ENCODE measurements at places on chromosomes 1 and 21. TPM values are rescaled to one million over a fixed set of nuclear protein-coding genes. Genes with fewer than 3 reads are reported as not detected.

- no peak for DNase-seq
Observed at GRCh38 chr1:40799351-40799867, 15.8 kb downstream of the KCNQ4 start.

DNA sequence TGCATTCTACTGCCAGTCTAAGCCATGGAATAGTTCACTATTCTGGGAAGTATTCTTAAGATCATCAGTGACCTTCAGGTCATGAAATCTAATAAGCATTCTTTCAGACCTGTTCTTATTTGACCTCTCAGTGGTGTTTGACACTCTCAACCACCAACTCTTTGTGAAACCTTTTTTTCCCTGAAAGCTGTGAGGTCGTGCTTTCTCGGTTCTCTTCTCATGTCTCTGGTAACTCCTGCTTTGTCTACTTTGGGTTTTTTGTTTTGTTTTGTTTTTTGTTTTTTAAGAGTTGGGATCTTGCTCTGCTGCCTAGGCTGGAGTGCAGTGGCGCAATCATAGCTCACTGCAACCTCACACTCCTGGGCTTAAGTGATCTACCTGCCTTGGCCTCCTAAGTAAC is 56.3 kb downstream of the POU2F1 start:
- DNase-seq: no peak

DNA sequence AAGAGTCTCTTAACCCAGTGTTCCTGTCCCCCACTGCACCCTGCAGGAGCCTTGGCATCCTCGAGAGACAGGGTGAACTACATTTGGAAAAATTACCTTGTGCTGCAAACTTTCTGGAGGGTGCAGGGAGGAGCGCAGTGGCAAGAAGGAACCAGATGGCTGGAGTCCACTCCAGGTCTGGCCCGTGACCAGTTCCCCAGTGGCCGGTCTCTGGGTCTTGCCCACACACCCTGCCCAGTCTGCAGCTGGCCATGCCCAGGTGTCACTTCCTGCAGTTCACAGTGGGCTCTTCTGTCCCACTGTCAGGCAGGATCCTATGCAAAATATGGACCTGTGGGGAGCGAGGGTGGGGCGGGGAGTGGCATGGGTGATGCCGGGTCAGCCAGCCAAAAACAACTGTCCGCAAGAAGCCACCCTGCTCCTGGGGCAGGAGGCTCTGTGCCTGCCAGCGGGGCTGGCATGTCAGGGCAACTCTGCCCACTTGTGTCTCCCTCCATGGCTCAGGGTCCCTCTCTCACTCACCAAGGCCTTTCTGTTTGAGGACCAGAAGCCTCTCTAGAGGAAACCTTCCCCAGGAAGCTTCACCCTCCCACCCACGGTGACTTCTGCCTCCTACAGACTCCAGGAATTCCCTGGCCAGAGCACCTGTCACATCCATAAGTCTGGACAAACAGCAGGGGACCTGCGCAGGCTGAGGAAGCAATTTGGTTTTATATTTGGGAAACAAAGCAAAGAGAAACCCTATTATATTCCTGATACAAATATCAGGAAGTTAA is 55.6 kb downstream of the KIF21B start:
- DNase-seq: no peak

- no peak for DNase-seq
Observed at GRCh38 chr1:166114419-166114818, 52.4 kb downstream of the FAM78B start.

DNA sequence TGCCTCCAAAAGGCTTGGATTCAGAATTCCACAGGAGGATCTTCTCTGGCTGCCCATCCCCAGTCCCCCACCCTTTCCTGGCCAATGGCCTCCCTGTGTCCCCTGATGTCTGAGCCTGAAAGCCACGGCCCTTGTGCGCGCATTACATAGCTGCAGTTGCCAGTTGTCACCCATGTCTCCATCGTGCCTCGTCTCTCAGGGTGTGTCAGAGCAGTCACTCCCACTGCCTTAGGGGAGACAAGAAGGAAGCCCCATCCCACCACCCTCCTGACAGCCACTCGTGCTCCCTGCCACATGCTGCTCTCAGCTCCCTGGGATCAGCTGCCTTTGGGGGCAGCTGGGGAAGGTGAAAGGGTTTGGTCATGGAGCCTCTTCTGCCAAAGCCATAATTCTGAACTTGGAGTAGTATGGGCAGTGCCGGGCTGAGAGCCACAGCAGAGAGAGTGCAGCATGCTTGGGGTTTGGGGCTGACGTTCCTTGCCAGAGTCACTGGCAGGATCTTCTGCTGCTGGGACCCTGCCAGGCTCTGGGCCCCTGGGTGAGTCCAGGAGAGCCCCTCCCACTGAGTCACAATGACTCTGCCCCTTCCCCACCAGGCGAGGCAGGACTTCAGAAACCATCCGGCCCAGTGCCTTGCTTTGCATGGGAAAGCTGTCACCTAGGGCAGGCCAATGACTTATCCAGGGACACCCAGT is 285.9 kb upstream of the VAMP3 start:
- DNase-seq: no peak

DNA sequence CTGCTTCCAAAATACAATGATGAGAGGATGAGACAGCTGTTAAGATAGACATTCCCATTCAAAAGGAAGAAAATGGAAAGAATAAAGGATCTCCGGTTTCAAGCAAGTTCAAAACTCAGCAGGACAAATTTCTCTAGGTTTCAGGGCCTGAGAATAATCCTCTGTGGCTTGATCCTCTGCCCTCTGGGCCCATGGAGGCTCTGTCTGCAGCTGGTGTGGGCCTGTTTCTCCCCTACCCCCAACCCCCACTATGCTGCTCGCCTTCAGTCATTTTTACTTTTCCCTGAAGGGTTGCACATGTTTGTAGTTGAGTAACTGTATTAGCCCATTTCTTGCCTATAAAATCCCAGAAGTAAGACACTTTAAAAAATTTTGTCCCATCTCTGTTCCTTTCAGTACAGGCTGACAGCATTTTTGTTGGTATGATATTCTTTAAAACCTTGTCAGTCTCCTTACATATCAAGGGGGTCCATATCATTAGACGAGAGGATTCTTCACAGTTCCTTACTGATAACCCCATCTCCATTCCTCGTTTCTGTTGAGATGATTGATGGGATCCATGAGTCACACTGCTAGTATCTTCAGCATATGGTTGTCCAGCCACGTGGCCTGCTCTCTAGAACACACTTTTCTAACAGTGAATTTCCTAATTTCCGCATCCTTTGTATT is 10.5 kb downstream of the ZMYM4 start:
- no peak for DNase-seq

GRCh38 chr1:116147972-116148371 is 36.8 kb downstream of the MAB21L3 start:
- DNase-seq: no peak

Gene ERG
- 36.7 TPM for total RNA-seq

Gene PTPN22
- total RNA-seq: 12.2 TPM

Gene TBX15
- total RNA-seq: 0.64 TPM

Gene FCRL5
- 0.93 TPM for total RNA-seq

Gene ASPM
- 0.46 TPM for total RNA-seq

Gene IL19
- not detected for total RNA-seq

Gene AADACL4
- total RNA-seq: not detected

Gene ATXN7L2
- 4.6 TPM for total RNA-seq
